GM03348 (cell line): ENCODE measurements at places on chromosomes 4 and X.

- DNase-seq: no peak
These were observed at the start of gene SMIM10L2A for GRCh38 chrX:135421932-135422809. Gene SMIM10L2A (plus strand): TSS chrX:135421944. CDS start chrX:135422132, 188 bp downstream.

DNA sequence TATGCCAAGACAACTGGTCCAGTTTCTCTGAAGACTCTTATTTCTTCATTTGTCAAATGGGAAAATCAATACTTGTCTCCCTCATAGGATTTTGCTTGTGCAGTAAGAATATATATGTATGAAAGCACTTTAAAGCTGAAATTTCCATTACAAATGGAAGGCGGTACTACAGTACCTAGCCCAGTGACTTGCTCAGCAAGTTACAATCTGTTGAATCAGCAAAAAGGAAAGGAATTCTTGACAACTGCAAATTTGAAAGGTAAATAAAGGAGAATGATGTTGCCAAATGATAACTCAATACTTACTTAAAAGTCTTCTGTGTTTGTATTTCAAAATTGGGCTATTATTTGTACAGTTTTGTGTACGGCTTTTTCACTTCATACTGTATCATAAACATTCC, 71.1 kb downstream of the PKD2 start:
- DNase-seq: no peak

GRCh38 chr4:188779581-188779980, 640.3 kb downstream of the TRIML1 start:
- peak; percentile 9 for DNase-seq

DNA sequence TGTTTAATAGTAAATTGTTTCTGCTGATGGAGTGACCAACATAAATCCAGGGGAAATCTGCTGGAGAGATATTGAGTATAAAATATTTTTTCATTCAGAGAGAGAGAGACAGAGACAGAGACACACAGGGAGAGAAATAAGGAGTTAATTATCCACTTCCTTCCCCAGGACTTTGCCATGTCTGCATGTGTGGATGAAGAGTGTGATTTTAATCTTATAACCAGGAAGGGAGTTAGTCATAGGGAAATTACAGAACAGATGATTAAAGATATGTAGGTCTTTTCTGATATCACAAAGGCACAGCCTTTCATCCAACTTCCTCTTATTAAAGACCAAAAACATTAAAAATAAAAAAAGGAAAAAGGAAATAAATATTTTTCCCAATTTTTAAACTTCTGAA, 526.3 kb downstream of the SPRY1 start:
- DNase-seq: no peak

GRCh38 chrX:130108647-130109428, 1.5 kb downstream of the ELF4 start:
- DNase-seq: peak; percentile 65

GRCh38 chr4:77861495-77861894, 1.1 kb upstream of the MRPL1 start:
- no peak for DNase-seq

DNA sequence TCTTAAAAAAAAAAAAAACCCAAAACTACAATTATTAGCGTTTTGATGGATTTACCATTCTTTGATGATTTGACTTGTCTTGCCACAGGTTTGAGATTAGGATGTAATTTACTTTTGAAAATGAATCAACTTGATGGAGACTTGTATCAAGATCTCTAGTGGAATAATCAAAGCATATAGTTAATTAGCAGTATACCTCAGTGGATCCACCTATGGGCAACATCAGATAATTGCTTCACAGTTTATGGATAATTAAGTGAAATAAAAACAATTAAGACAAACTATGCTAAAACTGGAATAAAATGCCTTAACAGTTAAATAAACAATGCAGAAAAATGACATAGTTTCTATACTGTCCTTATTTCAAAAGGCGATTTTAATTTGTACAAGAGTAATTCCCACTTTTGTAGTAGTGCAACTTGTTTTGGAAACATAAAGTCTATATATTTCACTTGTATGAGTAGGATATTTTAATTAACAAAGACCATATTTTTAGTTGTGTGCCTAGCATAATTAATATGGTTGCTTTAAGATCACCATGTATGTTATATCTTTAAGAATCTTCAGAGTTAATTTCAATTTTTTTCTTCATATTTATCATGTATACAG, 4.2 kb downstream of the CPEB2 start:
- peak; percentile 11 for DNase-seq

GRCh38 chrX:11188664-11189063, 77.5 kb downstream of the HCCS start:
- peak; percentile 49 for DNase-seq

DNA sequence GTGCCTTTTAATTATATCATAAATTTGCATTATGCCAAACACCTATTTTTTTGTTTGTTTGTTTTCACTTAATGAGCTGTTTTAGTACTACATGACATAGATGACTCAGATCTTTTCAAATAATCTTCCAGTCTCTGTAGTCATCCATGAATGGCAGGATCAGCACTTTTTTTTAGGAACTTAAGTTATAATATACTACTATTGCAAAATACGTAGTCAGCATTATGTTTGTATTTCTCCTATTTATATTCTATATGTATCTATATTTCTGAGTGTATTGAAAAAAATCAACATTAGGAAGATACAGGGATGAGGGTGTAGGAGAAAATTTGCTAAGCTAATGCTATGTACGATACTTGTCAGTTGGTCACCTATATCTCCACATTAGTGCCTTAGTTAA, 773.1 kb upstream of the AGA start:
- no peak for DNase-seq

DNA sequence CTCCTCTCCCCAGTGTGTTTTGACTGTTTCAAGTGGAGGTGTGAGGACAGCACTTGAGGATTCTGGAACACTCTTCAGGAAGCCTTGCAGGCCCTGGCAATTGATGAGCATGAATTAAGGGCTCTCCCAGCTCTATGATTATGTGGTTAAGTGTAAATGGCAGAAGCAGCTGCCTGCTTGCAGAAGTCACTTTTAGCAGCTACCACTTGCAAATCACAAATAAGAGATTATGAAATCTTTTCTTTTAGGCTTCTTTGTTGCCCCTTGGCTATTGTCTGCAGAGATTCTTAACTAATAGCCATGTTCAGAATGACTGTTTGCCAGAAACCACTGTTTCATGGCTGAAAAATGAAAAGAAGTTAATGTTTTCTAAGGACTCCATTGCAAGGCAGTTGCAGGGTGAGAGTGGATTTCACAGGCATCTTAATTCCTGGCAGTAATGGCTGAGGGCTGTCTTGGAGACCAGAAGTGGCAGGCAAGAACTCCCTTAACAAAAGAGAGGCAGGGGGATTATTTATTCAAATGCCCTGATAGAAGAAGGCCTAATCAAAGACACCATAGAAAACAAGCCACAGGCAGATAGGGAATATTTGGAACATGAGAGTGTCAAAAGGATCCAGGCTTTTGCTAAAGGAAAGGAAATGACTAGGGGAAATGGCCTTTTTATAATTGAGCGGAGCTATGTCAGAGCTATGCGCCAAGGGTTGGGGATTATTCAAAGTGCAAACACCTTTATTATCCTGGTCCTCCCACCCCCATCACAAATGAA, 8.3 kb upstream of the HOPX start:
- no peak for DNase-seq

DNA sequence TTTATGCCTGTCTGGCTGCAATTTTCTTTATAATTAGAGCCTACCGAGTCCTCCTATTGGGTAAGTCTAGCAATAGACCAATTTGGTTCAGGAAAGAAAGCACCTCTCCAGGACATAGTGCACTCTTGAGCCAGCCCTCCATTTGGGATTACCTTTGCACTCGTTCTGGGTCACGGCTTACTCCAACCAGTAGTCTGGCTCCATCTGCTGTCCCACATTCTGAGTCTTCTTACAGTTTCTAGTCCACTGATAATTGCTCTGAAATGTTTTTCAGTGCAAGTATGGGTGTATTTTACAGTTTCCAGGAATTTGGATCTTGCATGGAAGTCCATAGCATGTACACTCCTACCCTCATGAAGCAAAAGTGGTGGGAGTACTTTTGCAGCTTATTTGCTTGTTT, 34.8 kb upstream of the USP51 start:
- DNase-seq: no peak

- DNase-seq: no peak
These were observed 1.3 kb downstream of the YTHDC1 start for GRCh38 chr4:68348577-68348976.

DNA sequence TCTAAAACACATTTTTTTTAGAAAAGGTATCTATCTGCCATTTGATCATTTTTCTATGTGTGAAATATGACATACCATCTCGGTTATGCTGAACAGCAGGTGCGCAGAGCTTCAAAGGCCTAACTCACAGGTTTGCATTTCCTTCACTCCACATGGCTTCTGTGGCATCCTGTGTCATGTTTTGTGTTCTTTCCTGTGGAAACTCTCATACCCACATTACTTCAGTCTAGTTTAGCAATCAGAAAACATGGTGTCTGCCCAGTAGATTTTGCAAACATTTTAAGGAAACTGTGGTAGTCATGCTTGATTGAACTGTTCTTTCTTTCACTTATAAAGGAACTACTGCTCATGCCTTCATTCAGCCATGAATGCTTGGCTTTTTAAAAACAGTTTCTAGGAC, 11.3 kb upstream of the ARAP2 start:
- DNase-seq: no peak

GRCh38 chr4:89146196-89146595, 34.9 kb downstream of the TIGD2 start:
- DNase-seq: no peak

DNA sequence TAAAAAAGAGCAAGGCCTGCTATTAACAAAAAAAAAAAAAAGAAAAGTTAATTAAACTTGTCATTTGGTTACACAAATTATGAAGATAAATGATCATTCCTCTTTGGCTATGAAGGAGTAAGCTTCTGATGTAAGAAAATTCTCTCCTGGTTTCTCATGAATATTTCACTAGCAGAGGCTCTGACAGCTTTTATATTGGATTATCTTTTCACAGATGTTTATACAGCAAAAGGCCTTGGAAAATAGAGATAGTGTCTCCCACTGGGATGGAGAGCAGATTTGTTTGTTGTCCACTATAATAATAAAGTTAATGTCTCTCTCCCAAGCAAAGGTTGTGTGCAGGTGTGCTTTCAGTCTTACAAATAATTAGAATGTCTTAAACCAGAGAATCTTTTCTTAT, 40.7 kb upstream of the PDGFC start:
- DNase-seq: no peak

DNA sequence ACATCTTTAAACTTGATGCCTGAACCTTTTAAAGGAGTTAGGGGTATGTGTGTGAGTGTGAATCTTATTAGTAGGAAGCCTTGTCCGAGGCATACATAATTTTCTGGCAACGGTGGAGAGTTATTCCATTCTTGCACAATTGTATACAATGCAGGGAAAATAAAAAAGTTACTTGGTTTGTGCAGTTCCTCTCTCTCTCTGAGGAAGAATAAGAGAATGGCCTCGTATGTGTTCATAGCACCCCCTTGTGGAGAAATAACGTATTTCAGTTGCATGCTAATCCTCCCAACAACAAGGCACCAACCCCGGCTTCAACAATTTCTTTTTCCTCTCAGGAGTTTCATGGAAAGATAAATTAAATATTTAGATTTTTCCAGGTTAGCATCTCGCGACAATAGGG, 33.7 kb upstream of the FGF13 start:
- DNase-seq: peak; percentile 36
